Esophagus squamous epithelium (tissue), 5 donors: ENCODE measurements at places on chromosomes 1 and 21. TPM values are rescaled to one million over a fixed set of nuclear protein-coding genes. Genes with fewer than 3 reads are reported as not detected.
A peak's percentile ranks its signal among the peaks of the same experiment; 100 is the strongest.

Gene NPHS2
- total RNA-seq: not detected

Gene ARMH1
- 1.3 TPM for total RNA-seq

Gene PADI2
- 0.57 TPM for total RNA-seq

DNA sequence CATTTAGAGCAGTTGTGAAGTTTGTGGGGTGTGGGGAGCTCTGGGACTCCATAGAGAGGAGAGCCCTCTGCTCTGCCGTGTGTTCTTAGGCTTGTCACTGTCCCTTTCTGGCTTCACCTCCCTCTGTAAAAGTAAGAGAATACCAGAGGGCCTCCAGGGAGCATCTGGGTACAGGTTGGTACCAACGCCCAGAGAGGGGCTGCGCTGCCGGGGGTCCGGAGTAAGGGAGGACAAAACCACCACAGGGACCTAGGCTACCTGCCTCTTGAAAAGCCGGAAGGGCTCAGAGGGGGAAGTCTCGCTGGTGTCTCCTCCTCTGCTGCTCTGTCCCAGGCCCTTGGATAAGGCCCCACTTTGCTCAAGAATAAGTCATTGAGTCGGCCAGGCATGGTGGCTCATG lies 3.1 kb upstream of the TINAGL1 start:
- H3K27ac ChIP-seq: peak overlapping the region; percentile 90
- DNase-seq: no peak
- peaks cover 78% of the 10 kb centered on the region for H3K4me1 ChIP-seq
- no peaks in the 10 kb centered on the region for H3K36me3 ChIP-seq
- no peak overlapping the region for H3K4me3 ChIP-seq

DNA sequence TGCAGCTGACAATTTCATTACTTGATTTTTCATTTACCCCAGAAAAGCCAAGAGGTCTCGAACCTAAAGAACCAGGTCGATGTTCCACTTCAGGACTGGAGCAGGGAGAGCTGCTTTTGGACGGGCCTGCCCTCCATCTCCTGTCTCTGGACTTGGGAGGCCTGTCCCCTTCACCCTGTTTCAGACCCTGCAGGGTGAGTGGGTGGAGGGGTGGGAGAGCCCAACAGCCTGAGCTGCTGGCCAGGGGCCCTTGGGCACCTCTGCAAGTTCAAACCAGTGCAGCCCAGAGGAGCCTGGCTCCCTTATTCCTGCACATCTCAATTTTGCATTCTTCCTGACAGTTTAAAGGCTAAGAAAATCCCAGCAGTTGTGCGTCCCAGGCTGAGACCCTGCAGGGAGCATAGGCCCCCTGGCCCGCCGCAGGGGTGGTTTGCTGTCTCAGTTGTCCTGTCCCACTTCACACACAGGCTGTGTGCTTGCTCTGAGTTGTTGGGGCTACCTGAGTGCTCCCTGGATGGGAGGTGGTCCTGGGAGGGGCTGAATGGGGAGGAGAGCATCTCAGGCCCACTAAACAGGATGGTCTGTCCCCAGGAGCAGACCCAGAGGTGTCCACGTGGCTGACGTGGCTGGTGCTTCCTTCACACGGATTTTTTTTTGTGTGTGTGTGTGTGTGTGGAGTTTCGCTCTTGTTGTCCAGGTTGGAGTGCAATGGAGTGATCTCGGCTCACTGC lies 443.7 kb downstream of the PTPRU start:
- H3K4me3 ChIP-seq: no peak overlapping the region
- H3K4me1 ChIP-seq: no peaks in the 10 kb centered on the region
- H3K36me3 ChIP-seq: no peaks in the 10 kb centered on the region
- no peak for DNase-seq
- no peak overlapping the region for H3K27ac ChIP-seq
